ENCODE measurements at places on chromosomes 13 and 19.

GRCh38 chr13:65470781-65471180, 1759.4 kb downstream of the PCDH9 start:
- no peak for DNase-seq

- DNase-seq = no peak
Observed at GRCh38 chr13:43061496-43062280, 38.3 kb downstream of the DNAJC15 start.

DNA sequence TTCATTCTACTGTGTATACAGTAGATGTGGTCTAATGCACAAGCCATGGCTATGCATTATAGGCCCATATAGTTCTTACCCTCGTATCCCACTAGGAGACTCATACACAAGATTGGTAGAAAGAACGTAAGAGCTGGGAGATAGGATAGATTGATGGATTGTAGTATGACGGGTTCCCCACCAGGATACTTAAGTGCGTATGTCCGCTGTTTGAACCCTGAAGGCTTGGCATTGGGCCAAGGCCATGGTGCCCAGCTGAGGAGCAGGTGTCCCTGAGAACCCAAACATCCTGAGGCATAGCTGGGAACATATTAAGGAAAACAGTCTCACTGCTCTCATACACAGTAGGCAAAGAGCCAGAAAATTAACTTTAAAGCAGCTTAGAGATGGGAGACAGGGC, 617.5 kb upstream of the KLF12 start:
- no peak for DNase-seq

DNA sequence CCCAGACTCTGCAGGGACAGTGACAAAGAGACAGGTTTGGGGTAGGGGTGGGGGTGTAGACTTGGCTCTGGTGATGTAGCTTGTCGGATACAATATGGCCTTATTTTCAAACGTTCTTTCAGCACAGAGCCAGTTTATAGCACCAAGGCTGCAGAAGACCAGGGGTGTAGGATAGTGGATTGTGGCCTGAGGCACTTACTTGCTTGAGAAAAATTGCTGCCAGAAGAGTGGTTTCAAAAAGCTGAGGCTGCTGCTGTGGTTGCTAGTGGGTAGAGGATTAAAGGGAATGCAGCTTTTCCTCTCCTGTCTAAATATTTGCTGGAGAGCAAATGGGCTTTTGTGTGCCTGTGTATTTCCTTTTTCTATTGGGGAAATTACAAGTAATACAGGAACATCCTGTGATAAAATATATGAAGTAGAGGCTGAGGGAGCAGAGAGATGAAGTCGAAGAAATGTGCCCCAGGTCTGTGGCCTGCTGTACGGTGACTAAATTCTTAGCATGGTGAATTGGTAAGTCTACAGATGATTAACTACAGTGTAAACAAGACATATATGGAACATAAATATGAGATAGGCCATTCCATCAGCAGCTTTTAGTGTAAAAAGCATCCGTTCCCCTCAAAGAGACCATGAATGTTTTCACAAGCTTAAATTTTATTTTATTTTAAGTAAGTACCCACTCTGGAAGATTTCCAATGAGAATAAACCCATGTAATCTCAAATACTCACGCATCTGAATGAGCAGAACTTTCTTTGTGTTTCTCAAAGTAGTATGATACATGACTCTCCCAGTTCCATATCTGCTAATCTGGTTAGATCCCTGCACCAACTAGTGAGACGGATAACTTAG, 112.9 kb downstream of the LRCH1 start:
- DNase-seq = no peak
